ENCODE measurements at places on chromosomes 11 and 22.

DNA sequence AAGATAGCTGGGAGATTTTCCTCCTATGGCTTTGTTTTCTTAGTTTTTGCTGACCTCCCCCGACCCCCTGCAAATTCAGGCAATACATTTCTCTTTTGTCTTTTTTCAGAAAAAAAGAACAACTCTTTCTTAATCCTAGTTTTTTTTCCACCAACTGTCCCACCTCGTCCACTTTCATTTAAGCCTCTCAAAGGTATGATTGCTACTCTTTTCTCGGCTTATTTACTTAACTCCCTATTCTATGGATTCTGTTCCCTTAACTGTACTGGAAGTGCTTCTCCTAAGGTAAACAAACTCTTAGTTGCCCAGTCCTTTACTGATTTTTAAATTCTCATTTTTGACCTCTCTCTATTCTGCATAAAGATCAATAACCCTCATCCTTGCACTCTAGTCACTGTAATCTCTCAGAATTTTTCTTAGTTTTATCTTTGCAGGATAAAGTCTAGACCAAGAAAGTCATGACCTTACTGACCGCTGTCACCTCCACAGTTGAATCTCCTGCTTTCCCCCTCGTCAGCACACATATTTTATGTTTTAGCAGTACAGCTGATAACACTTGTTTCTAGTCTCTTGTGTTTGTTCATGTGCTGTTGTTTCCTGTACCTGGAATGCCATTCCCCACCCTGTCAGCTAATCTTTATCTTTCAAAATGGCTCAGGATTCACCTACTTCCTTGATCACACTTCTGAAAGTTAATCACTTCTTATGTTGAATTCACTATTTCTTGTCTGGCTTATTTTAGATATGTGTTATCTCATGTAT lies 14.9 kb downstream of the TBCEL start:
- no peak for DNase-seq

DNA sequence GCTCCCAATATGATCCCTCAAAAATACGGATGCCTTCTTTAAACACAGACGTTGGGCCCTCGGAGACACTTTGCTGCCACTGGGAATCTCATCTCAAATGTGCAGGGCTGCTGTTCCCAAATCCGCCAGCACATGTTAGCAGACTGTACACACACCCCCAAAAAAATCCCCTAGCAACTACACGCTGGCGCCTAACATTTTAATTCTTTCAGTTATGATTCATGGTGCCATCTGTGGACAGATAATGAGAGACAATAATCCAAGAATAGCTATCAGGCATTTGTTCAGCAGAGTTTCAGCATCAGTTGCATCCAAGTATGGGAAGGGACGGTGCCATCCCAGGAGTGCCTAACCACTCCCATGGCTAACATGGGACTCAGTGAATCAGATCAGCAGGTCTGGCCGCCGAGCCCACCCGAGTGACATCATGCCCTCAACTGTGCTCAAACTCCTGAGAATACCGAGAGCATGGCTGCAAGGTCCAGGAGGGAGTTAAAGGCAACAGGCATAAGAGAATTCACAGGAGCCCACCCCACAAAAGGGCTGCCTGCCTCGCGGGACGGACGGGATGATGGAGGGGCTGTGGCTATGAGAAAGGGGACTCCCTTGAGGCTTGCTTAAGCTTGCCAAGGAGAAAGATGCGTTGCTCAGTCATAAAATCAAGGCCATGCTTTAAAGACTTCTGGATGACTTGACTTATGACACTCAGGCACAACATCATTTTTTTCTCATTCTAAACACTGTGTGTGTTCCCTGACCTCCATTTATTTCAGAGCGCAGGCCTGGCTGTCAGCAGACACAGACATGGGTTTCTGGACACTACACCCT lies 337.0 kb downstream of the SHANK2 start:
- DNase-seq: no peak

DNA sequence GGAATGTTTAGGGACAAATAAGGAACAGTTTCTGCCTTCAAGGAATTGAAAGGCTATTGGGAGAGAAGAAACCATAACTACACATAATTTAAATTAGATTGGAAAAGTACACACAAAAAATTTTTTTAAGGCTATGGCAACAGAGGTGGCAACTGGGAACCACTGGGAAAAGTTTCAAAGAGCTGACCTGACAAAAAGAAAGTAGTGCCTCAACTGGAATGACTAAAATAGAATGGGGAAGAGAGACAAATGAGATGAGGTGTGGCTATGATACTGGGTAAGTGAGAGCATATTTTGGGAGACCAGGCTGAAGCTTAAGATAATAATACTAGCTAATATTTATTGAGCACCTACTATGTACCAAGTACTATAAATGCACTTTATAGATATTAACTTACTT lies 2.9 kb upstream of the AKIP1 start:
- DNase-seq: no peak

DNA sequence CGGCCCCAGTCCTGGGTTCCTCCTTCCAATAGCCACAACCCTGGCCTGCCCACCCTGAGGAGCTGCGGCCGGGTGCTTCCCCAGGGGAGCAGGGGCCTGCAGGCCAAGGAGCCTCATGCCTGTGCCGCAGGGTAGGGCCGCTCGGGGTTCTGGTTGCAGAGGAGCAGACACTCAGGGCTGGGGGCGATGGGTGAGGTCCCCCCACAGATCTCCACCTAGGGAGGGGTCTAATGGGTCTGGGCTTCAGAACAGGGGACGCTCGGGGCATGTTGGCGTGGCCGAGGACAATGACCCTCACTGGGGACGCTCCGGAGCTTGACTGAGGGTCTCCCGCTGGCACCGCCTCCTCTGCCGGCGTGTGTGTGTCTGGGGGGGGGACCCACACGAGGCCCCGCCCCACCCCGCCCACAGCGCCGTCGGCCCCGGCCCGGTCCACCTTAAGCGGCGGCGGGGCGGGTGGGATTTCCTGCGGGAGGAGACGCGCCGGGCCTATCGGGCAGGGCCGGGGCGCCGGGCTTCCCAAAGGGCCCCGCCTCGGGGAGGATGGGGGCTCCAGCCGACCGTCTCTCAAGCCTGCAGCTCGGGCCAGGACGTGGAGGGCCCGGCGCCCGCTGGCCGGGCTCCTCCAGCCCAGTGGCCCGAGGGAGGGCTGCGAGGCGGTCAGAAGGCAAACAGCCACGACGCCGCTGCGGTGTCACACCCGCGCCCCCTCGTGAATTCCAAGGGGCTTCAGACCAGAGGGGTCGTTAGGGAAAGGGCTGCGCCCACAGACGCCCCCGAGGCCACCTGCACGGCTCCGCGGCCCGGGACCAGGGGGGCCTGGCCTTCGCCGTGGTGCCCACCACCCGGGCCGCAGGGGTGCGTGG lies 640 bp upstream of the ZDHHC8 start:
- DNase-seq: peak; percentile 90

DNA sequence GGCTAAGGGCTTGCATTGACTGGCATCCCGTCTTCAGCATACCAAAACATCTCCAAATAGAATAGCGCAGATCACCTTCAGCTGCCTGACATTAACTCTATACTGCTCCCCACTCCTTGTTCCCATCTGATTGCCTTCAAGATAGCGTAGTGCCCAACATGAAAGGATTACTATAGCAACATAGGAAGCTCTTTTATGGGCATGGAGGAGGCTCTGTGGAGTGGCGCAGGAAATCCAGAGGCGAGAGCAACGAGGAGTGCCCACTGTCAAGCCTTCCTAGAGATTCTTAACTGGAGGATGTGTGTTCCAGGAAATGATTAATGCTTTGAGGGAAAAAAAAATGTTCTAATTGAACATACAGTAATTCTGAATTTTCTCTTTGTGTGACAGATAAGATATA lies 213.3 kb downstream of the CADM1 start:
- no peak for DNase-seq

GRCh38 chr22:45997777-45998637 lies 21.0 kb upstream of the WNT7B start:
- DNase-seq: no peak

- DNase-seq: no peak
Measured at GRCh38 chr11:17686231-17686980, 33.0 kb upstream of the MYOD1 start.

DNA sequence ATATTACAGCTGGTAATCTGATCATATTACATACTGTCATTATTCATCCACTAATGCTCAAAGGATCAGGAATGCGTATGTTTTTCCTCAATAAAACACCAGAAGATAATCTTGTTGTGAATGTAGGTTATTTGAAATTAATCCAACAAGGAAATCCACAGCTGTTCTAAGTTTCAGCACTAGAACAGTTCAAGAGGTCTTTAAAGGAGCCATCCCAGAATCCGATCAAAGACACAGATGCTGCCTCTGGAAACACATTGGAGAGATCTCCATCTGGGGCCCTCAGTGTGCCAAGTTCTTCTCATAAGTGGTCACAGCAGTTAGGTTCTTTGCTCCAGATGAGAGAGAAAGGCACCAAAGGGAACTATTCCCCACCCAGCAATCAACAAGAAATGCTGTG lies 1955.1 kb upstream of the RAG2 start:
- no peak for DNase-seq

DNA sequence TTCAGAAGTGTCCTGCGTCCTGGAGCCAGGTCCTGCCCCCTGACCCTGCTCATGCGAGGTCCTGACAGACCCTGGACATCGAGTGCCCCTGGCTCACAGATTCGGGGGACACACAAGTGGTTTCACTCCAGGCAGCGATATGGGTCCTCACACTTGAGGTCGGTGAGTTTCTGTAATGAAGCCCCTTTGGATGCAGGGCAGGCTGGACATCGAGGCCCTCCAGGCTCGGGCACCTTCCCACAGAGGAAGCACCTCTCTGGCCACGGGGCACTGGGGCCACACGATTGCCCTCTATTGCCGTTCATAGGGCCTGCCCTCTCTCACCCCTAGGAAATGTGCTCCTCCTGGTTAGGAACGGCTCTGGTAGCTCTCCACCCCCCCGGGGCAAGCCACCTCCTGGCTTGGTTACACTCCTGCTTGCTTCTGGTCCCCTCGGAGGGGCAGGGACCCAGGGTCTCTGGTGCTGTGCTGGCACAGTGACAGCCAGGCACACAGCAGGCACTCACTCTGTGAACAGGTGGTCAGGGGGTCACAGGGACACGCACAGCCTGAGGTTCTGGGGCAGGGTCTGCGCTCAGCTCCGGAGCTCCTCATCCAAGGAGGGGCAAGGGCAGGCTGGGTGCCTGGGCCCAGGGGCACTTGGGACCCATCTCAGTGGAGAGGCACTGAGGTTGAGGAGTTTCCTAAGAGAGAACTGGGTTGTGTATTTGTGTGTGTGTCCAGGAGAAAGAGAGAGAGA lies 907.7 kb downstream of the BRD1 start:
- no peak for DNase-seq

GRCh38 chr11:99257131-99257530 lies 236.4 kb downstream of the CNTN5 start:
- DNase-seq: no peak

DNA sequence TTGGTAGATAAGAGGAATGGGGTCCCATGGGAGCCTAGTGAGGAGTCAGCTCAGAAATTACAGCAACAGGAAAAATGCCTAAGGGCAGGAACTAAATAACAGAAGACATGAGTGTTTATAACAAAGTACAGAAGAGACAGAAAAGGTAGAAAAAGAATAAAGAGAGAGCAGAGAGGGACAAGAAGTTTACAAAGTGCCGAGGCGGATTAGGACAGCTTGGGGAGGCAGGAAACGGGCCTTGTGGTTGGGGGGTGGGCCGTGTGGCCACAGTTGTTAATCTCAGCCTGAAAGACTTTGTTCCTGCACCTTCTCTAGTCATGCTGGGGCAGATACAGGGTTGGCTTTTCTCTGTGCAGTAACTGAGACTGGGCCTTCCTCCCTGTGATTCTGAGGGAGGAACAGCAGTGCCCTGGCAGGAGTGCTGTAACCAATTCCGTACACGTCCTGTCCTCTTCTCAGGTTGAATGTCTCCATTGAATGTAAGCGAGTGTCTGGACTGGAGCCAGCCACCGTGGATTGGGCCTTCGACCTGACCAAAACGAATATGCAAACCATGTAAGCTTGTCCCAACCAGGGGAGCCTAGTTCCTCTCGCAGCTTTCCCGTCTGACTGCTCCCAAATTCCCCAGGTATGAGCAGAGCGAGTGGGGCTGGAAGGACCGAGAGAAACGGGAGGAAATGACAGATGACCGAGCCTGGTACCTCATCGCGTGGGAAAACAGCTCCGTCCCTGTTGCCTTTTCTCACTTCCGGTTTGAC lies 13.2 kb downstream of the NAA40 start:
- DNase-seq: no peak

DNA sequence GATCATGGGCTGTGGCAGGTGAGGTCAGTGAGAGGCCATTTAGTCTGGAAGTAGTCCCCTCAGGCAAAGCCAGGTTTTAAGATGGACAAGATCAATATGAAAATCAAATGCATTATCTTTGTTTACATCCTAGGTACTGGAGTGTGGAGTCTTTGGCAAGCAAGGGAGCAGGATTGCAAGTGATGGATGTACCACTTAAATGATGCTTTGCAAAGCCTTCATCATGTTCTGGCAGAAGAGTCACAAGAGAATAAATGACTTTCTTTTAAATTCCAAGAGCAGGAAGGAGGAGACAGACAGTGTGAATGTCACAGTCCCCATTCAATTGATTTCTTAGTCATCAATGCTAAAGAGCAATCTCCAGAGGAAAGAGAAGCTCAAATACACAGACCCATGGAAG lies 908.3 kb downstream of the FAM181B start:
- no peak for DNase-seq

GRCh38 chr11:107842412-107843100 lies 16.0 kb downstream of the SLC35F2 start:
- no peak for DNase-seq

- DNase-seq: peak; percentile 68
Measured at GRCh38 chr22:21443735-21444421, 23.3 kb upstream of the TMEM191C start.

DNA sequence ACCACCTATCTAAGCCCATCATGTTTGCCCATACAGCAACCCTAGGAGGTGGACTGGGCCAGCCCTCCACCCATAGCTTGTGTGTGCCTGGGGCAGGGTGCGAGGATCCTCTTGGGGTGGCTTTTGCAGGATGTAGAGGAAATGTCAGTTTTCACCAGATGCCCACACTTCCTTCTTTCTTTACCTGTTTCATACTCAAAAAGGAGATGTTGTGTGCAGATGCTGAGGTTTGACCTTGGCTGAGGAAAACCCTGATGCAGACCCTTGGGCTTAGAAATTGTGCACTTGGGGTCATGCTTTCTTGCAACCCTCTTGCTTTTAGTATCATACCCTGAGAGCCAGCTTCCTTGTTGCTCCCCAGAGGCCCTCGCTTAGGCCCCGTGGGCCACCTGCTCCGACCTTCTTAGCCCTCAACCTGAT lies 2.2 kb downstream of the HTR3A start:
- DNase-seq: no peak

- no peak for DNase-seq
Measured at GRCh38 chr11:110858547-110858921, 146.3 kb upstream of the ARHGAP20 start.

- DNase-seq: no peak
Measured at GRCh38 chr22:30044881-30045493, 35.3 kb upstream of the HORMAD2 start.

DNA sequence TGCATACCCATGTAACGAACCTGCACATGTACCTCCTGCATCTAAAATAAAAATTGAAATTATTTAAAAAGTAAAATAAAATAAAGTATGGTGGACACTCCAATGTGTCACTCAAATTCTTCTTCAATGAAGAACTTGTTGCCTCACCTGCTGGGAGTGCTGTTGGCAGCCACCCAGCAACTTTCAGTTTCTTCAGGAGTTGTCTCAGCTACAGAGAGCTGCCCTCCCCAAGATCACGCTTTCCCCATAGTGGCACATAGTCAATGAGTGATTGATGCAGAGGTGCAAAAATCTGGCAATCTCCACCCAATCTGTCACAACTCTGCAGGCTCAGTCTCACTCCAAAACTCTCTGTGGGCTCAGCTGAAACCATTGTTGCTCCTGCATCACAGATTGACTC lies 92.3 kb upstream of the C11orf87 start:
- DNase-seq: no peak
